Skin of body (tissue), 3 donors: ENCODE measurements at places on chromosomes 12 and 14. TPM values are rescaled to one million over a fixed set of nuclear protein-coding genes. Genes with fewer than 3 reads are reported as not detected.

AMN gene
- total RNA-seq, result 4.4 TPM

GRCh38 chr12:4307593-4308333, 13.2 kb upstream of the TIGAR start:
- DNase-seq, result no peak

DNA sequence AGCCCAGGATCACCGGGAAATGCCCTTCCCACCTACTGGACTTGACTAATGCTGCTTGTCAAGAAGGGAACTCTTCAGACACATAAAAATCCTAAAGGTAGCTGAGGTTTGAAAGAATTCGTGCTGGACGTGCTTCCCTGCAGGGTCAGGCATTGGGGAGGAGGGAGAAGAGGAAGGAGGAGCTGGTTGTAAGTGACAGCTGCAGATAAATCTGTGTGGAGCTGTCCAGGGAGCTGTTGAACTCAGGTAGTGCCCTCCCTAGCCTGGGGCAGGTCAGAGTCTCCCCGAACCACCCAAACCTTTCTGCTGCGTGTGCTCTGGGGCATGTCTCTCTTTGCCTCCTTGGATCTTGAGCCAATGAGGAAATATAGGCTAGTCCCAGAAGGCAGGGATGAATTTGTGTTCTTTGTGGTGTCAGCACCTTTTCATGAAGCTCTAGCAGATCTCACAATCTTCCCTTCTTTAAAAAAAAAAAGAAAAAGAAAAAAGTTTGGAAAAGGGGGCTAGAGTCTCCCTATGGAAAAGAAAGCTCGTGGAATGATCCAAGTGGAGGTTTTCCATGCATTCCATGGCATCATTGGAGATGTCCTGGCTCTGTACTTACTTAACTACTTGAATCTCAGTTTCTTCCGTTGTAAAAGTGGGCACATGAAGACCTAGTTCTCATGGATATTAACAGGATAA, 23.6 kb upstream of the FOS start:
- DNase-seq, result peak; percentile 66

ANKS1B gene
- 10.7 TPM for total RNA-seq

DNA sequence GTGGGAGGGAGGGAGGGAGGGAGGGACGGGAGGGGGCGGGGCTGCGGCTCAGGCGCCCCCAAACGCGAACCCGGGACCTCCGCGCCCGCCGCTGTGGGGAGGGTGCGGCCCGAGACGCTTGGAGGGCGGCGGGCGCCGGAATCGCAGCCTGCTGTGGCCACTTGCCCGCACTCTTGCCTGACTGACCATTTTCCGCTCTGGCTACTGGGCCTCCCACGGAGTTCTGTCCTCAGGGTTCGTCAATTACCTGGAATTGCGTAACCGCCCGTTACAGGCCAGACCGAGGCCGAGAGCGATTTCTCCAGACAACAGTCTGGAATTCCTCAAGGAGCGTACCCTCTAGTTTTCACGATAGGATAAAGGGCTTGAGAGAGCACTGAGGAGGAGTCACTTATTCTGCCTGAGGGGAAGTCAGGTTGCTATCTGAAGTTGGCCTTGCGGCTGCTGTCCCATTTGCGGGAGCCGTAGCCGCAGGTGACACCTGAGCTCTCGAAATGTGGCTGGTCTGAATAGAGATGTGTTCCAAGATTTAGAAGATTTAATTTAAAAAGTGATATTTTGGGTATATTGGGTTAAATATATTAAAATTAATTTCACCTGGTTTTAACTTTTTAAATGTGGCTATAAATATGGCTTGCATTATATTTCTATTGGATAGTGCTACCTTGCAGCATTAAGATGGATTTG, 446 bp upstream of the ZNF641 start:
- no peak for DNase-seq

FOXA1 gene
- total RNA-seq, result 0.59 TPM

GRCh38 chr14:99321955-99322730, 50.1 kb upstream of the BCL11B start:
- no peak for DNase-seq

- no peak for DNase-seq
Measured at GRCh38 chr14:89344920-89345254, 72.1 kb downstream of the FOXN3 start.

MIP gene
- not detected for total RNA-seq

PTCSC3 gene
- total RNA-seq, result not detected

GRCh38 chr12:48220701-48221100, 17.6 kb upstream of the OR10AD1 start:
- no peak for DNase-seq

MOAP1 gene
- total RNA-seq, result 17.8 TPM
